Activated T-helper 1 cell treated with anti-CD3 and anti-CD28 coated beads, Interleukin-12 subunit alpha, Interleukin-12 subunit beta, Interleukin-2, Interleukin-4 antibody, amounts not matched to agents 30 ng/mL and 10 ng/mL and 1 ng/mL, durations not matched to agents 14 hours and 24 hours and 36 hours (primary cell): ENCODE measurements at places on chromosomes 1 and 21. TPM values are rescaled to one million over a fixed set of nuclear protein-coding genes. Genes with fewer than 3 reads are reported as not detected.

RIPPLY3 gene
- 0.10 TPM in 2 replicates for total RNA-seq

OR2T11 gene
- total RNA-seq, result not detected in 2 replicates

TSHB gene
- not detected in 2 replicates for total RNA-seq

- H3K27me3 ChIP-seq, result peaks cover 17% of the 10 kb centered on the region
- no peak for DNase-seq
- no peaks in the 10 kb centered on the region for H3K4me1 ChIP-seq
- H3K4me3 ChIP-seq, result no peak overlapping the region
- no peak overlapping the region for H3K27ac ChIP-seq
Measured at GRCh38 chr1:85230305-85230977, 29.0 kb downstream of the C1orf52 start.

DNA sequence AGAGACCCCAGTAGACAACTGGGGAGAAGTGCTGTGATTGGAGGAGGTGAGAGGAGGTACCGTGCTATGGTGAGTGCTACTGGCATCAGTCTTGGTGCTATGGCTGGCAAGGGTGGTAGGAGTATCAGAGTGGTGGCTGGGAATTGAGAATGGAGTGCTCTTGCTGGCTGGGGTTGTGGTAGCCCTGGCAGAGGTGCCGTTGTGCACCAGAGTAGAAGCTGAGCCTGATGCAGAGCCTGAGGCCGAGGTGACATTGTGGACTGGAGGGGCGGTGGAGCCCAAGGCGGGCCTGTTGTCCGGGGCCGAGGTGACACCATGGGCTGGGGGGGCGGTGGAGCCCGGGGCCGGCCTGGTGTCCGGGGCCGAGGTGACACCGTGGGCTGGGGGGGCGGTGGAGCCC, 14.6 kb downstream of the TRIM46 start:
- peak overlapping the region; percentile 71 for H3K27ac ChIP-seq
- peaks cover 21% of the 10 kb centered on the region for H3K4me1 ChIP-seq
- no peaks in the 10 kb centered on the region for H3K27me3 ChIP-seq
- H3K36me3 ChIP-seq, result peaks cover 8% of the 10 kb centered on the region
- no peak for DNase-seq
- no peak overlapping the region for H3K4me3 ChIP-seq

- DNase-seq, result peak; percentile 77
- H3K4me1 ChIP-seq, result peaks cover 46% of the 10 kb centered on the region
- H3K36me3 ChIP-seq, result peaks cover 44% of the 10 kb centered on the region
Measured at GRCh38 chr1:67307251-67308060, at the start of gene IL12RB2. TSS of gene IL12RB2 (plus strand) at chr1:67307873. CDS start at chr1:67320369, 12,496 bp downstream.

- peak overlapping the region; percentile 96 for H3K27ac ChIP-seq
- peak overlapping the region; percentile 96 for H3K4me3 ChIP-seq
- DNase-seq, result peak; percentile 2
- H3K27me3 ChIP-seq, result no peaks in the 10 kb centered on the region
- H3K4me1 ChIP-seq, result peaks cover 44% of the 10 kb centered on the region
Measured at GRCh38 chr1:53325326-53326087, 2.4 kb downstream of the LRP8 start.

GRCh38 chr1:50278961-50279360, 144.3 kb downstream of the DMRTA2 start:
- H3K36me3 ChIP-seq, result no peaks in the 10 kb centered on the region
- no peak overlapping the region for H3K27ac ChIP-seq

GRCh38 chr21:34197561-34197960, 124.2 kb downstream of the MRPS6 start:
- peak overlapping the region; percentile 97 for H3K27ac ChIP-seq
- no peaks in the 10 kb centered on the region for H3K27me3 ChIP-seq
- no peak for DNase-seq
- H3K4me3 ChIP-seq, result no peak overlapping the region
- H3K4me1 ChIP-seq, result peaks cover 72% of the 10 kb centered on the region
- H3K36me3 ChIP-seq, result peaks cover 10% of the 10 kb centered on the region
